ENCODE measurements at places on chromosomes 4 and X. TPM values are rescaled to one million over a fixed set of nuclear protein-coding genes. Genes with fewer than 3 reads are reported as not detected.

MAGIX gene
- total RNA-seq, result 1.0 TPM

ADH1B gene
- total RNA-seq, result not detected

MAPK10 gene
- total RNA-seq, result not detected

DRP2 gene
- total RNA-seq, result 0.58 TPM

DNA sequence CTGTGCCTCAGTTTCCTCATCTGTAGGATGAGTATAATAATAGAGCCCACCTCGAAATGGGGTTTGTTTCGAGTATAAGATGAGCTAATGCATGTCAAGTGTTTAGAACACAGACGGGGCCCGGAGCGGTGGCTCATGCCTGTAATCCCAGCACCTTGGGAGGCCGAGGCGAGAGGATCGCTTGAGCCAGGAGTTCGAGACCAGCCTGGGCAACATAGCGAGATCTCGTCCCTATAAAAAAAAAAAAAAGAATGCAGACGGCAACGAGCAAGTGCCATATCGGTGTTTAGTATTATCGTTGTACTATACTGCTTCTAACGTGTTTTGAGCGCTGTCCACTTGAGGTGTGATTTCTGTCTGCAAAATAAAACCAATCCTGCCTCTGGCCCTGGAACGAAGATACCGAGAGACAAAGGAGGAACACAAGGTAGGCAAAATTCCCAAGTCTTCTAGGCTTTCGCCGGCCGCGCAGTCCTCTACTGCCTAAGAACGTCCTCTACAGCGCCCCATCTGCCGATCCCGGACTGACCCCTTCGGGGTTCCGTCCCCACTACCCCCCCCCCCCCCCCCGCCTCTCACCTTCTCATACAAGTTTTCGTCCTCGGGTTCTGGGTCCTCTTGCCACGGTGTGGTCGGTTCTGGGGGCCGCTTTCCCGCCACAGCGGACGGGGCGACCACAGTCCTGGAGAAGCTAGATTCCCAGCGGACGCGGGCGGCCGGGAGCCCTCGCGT is 442 bp downstream of the NDUFB11 start:
- H3K36me3 ChIP-seq, result peaks cover 22% of the 10 kb centered on the region
- peak overlapping the region; percentile 99 for H3K4me3 ChIP-seq
- no peaks in the 10 kb centered on the region for H3K27me3 ChIP-seq
